Activated CD4-positive, alpha-beta T cell treated with anti-CD3 and anti-CD28 coated beads, Interleukin-2, amount 50 U/mL, for 4 hours (primary cell): ENCODE measurements at places on chromosomes 7 and 10.

DNA sequence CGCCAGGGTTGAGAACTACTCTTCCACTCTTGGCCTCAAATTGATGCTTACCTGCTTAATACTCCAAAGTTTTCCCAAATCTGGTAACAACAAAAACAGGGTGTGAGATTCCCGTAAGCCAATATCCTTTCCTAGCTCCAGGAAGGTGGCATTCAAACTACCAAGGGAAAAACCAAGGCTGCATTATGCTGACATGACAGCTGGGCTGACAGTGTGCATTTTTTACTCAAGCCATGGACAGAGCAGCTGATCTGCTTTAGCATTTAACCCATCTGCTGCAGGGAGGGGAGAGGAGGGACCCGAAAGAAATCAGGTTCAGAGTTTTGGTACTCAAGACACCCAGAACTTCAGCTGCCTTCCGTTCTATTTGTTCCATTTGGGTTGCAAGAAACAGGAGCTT is 49.8 kb upstream of the RAPGEF5 start:
- no peak for DNase-seq

DNA sequence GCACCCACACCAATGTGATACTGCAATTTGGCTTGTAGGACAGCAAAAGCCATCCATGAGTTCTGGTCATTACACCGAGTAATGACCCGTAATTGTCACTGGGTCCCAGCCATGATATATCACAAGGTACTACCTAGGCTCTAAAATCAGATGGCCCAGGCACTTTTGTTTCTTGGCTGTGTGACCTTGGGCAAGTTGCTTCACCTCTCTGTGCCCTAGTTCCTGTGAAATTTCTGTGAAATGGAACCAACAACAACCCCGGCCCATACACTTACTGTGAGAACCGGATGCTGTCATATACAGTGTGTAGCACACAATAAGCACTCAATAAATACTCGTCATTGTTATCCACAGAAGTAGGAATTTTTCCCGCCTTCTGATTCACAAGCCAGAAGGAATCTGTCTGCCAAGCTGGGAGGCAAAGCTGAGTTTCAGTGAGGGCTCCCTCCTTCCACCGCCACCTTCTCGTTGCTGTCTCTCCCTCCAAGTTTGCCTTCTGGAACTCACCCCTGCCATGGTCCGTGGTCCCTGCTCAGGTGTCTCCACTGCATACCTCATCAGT is 6.4 kb upstream of the CYTH3 start:
- DNase-seq = no peak

DNA sequence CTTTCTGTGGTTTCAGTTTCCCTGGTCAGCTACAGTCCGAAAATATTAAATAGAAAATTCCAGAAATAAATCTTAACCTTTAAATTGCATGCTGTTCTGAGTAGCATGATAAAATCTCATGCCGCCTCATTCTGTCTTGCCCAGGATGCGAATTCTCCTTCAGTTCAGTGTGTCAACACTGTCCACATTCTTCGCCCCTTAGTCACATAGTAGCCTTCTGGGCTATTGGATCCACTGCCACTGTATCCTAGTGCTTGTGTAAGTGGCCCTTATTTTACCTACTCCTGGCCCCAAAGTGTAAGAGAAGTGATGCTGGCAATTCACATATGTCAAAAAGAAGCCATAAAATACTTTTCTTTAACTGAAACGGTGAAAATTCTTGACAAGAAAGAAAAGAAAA is 129.6 kb downstream of the ZWINT start:
- no peak for DNase-seq

DNA sequence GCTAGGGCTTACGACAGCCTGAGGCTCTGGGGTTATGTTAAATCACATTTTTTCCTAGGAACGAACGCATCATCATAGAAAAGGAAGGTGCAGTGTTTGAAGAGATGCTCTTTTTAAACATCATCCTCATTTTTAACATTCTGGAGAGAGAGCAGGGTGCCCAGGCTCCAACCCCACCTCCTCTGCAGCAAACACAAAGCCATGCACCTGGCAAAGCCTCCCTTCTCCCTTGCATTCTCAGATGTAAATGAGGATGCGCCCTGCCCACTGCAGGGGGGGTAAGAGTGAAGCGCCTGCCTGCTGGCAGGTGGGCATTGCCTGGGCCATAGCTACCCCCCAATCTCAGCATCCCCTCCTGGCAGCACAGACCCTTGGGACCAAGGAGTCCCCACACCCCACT is 92.4 kb downstream of the PTPRN2 start:
- no peak for DNase-seq
